ENCODE measurements at places on chromosomes 6 and 20.

DNA sequence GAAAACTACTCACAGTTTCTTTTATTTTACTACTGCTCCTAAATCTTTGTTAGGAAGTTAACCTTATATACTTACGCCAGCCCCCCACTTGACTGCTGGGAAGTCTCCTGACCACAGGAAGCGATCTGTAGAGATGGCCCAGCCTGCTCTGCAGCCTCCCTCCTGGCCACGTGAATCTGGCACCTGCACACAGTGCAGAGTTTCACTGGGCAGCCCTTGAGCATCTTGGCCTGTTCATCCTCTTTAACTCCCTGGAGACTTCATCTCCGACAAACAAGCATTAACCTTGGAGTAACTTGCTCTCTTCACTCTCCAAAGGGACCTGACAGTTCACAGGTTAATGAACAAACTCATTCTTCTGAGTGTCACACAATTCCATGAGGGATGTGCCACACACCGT, 294.1 kb downstream of the BTBD9 start:
- DNase-seq, result no peak

- peak; percentile 40 for DNase-seq
These were observed 55.3 kb upstream of the FAM83D start for GRCh38 chr20:38870733-38871559.

DNA sequence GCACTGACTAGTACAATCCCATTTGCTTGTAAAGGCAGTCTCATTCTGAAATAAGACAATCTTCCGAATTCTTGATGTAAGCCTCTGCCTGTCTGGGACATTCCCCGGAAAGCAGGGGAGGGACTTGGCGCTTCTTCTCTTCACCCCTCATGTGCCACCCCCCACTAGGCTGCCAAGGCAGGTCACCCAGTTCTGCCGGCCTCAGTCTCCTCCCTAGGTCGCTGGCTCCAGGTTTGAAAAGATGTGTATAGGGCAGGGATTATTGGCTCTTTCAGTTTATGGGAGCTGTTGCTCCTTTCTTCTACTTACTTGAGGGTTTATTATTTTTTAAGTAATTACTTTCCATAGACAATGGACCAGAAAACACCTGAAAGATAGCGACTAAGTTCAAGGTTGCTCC, 158.1 kb upstream of the RPS6KA2 start:
- DNase-seq, result no peak

GRCh38 chr6:148311966-148312669, 30.5 kb upstream of the SASH1 start:
- DNase-seq, result no peak

DNA sequence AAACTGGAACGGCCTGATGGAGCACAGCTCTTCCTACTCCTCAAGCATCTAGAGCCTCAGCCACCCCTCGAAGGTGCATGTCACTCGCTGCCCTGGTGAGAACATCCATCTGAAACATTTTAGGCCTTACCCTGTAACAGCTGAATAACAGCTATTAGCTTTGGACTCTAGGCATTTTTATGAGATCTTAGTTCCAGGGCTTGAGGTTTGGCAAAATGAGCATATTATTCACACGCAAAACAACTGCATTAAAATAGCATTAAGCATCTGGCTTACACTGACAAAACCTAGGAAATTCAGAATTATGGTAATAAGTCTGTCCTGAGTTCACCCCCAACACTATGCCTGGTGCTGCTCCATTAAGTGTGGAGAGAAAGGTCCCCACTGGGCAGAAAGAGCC, 56.1 kb downstream of the ADAT2 start:
- DNase-seq, result no peak

DNA sequence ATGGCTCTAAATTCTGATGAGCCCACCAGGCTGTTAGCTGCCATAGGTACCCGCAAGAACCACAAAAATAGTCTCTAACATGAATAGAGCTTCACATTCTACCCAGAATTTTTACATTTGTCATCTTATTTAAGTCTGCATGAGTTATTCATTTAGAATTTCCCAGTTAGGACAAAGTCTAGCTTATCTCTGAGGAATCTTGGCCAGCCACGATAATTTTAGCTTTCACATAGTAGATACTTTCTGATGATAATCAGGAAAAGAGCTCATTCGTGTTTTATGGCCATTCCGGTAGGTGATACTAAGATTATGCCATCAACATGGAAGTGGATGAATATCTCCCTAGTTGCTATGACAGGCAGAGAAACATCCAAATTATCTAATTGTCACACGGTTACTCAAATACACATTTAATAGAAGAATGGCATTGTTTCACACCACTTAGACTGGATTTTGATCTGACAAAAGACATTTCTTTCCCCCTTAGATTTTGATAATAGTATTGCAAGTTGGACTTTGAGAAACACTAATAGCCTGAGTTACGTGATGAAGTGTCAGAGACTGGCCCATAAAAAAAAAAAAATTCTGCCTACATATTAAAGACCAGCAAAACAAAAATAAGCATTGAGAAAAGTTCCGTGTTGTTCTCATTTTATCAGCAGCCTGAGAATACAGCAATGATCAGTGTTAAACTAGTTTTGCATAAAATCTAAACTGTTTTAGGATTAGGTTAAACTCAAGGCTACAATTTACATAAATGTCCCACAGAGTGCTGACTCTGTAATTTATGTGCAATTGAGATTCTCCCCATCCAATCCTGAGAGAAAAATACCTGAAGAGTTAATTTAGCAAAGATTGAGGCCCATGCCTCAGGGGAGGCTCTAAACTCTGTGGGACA, 397.5 kb upstream of the ARID1B start:
- DNase-seq, result no peak

DNA sequence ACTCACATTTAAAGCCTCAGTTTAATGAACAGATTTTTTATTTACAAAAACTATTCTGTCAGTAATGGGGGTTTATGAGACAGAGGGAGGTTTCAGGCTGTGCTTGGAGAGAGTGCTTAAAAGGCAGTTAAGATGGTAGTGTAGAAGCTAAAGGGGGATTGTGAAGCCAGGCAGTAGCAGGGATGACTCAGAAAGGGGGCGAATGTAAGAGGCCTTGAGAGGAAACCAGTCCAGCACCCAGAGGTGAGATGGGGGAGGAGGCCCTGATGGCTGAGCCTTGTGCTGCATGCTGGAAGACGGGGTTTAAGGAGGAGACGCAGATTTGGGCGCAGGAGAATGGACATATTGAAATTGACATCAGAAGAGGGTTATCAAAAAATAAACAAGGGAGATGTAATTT, 6.6 kb upstream of the SERPINB9 start:
- no peak for DNase-seq

DNA sequence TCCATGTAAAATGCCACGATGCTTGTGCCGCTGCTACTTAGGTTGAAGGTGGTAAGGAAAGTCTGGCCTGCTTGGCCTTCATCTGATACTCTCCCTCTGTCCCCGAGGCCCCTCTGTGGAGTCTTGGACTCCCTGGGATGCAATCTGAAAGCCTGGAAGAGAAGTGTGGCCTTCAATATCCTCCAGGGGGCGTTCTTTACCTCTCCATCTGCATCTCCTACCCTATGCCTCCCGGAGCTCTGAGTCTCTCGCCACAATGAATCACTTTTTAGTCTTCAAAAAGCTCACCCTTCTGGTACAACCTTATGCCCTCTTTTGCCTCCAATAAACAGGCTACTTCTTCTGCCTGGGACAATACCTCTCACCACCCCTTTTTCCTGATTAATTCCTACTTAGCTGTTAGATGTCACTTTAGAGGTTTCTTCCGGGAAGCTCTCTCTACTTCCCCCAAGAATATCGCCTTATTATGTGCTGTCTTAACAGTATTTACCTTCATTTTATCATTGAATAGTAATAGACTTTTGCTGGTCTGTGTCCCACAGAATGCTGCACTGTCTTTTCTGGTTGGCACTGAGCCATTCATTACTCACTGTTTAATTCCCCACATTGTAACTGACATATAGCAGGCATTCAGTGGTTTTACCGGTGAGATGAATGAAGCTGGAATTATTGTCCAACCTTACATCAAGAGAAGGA, 13.9 kb upstream of the ATG5 start:
- peak; percentile 41 for DNase-seq

GRCh38 chr6:73134588-73134987, 90.7 kb downstream of the KHDC1L start:
- no peak for DNase-seq

GRCh38 chr6:41682056-41682477, 43.8 kb downstream of the MDFI start:
- DNase-seq, result peak; percentile 26

DNA sequence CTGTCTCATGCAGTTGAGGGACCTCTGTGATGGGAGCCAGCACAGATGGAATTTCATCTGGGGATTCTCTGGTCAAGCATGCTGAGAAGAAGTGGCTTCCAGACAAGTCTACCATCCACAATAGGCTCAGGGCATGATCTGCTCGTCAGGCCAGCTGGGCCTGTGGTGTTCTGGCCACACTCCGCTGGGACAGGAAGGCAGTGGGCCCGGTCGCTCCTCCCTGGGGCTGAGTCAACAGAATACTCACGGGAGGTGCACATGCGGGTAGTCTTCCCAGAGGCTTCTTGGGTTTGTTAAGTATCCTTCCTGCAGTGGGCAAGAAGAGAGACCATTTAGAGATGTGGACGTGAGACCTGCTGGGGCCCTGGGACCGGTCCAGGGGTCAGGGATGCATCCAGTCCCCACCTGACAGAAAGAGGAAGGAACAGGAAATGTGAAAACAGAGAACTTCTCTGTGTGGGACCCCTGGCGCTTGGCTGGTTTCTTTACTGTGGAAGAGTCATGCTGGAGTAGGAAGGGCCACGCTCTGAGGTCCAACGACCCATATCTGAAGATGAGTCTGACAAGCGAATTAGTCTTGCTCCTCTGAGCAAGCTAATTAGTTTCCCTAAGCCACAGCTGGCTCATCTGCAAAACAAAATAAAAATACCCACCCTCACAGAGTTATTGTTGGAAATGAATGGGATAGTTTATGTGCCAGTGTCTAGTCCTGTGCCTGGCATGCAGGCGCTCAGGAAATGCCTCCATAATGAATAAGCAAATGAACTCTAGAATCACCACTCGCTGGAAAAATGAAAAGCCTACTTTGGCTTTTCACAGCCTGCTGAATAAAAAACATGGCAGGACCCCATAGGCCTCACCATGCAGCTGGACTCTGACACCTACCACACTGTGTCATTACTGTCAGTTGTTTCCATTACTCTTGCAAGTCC, 67.3 kb downstream of the TRAM2 start:
- no peak for DNase-seq

Measured in epithelial cell of proximal tubule (primary cell).